ENCODE measurements at places on chromosomes 13 and 19.
A peak's percentile ranks its signal among the peaks of the same experiment; 100 is the strongest.

DNA sequence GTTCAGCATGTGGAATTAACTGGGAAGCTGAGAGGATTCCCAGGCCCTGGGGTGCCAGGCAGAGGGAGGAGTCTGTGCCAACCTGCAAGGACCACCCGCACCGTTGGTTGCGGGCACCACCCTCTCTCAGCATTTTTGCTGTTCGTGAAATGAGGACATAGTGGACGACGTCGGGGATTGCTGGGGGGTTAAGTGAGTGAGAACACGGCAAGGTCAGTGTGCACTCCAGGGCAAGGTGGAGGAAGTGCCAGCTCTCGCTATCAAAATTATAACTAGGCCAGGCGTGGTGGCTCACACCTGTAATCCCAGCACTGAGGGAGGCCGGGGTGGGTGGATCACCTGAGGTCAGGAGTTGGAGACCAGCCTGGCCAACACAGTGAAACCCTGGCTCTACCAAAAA, 2.2 kb downstream of the FXYD3 start:
- no peak for DNase-seq

- no peak for DNase-seq
Observed at GRCh38 chr13:77448689-77449088, 86.8 kb upstream of the SCEL start.

GRCh38 chr13:45623516-45624090, 8.1 kb upstream of the ERICH6B start:
- DNase-seq: no peak

GRCh38 chr13:98020271-98020670, 66.8 kb downstream of the IPO5 start:
- no peak for DNase-seq

DNA sequence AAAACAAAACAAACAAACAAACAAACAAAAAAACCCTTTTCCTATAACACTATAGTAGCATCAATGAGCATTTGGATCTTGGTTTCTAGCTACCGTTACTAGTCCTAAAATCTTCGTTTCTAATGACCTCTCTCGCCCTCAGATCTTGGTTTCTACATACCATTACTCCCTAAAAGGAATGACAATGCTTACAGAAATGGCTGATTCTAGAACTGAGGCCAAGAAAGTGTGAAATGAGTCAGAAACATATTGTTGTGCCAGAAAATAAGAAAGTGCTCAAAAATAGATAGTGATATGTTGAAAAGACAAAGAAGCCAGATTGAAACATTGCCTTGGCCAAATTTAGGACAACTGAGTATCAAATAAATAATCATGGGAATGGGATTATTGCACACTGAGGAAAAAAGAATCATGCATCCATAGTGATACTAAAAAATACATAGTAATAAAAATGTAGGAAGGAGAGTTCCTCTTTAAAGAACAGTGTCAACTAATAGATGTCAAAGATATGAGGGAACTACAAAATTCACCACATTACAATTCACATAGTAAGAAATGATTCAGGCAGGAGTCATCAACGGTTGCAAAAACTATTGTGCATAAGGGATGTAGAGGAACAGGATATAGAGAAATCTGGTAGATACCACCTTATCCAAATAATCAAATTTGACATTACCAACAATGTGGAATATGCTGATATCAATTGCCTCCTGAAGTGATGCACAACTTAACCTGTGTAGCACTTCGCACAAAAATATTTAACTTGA, 386.6 kb downstream of the DIAPH3 start:
- DNase-seq: no peak

DNA sequence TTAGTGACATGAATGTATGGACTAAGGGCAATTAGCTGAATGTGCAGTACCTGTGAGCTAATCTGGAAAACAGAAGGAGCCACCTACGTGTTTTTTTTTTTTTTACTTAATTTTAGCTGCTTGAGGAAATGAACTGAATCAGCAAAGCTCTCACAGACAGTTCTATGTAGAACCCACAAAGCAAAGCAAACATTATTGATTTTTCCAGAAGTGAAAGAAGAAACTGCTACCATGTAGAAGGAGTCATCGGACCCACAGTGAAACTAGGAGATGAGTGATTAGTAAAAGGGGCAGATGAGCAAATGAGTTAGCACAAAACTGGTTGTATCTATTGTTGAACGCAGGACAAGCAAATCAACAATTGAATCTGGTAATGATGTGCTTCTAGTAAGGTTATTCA, 94.1 kb upstream of the SLC7A1 start:
- DNase-seq: no peak

DNA sequence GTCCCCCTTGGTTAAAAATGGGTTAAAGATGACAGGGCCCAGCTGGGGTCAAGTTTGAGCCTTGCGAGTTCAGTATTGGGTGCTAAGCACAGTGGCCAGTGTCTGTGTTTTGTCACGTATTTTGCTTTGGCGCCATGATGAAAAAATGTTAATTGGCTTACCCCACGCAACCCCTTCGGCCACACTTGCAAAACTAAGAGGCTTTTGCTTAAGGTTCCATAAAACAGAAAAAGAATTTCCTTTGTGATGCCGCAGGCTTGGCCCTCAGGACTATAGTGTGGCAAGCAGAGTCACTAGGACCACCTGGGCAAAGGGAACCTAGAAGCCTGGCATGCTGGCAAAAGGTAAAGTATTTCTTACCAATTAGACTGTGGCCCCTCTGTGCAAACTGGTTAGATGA, 20.7 kb downstream of the DPRX start:
- DNase-seq: no peak

DNA sequence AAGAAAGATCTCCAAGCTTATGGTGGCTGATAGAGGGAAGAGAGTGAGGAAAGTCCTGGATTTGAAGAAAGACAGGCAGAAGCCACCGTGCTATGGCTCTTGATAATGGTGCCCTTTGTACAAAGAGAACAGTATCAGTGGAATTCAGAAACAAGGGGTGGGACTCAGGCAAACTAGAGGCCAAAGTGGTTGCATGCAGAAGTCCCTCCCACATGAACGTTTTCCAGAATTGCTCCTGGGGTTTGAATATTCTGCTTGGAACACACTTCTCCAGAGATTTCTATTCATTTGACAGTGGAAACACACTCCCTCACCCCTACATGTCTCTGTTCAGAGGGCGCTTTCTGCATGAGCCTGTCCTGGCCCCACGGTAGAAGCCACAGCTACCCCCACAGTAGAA, 10.1 kb upstream of the MBNL2 start:
- DNase-seq: no peak

DNA sequence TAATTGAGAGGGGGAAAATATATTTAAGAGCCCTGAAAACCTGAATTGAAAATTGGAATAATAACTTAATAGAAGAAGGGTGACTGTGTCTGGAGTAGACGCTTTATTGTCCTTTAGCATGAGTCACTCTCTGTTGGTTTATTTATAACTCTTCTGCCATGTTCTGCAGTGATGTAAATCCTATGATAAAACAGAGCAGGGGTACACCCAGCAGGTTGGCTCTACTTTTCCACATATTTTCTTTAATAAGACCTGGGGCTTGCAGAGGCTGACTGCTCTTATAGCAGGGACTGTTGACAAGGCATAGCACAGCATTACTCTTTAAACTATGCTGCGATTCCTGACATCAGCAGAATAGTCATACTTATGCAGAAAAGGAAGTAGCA, 389.9 kb upstream of the PCDH9 start:
- DNase-seq: no peak

DNA sequence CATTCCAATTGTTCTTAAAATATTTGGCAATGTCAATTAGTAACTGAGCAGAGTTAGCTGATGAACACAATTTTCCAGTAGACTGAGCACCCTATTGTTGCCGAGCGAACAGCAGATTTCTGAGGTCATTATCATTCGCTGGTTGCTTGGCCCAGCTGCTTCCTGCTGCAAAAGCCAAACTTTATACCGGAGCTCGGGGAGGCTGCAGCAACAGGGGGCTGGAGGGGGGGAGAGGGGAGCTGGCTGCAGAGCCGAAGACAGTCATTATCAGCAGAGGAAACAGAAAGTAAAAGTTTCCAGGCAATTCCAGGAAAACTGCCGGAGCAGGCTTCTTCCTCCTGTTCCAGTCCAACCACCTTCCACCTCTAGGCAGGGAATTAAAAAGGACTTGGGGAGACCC, 77.9 kb downstream of the ZNF536 start:
- DNase-seq: peak; percentile 36

DNA sequence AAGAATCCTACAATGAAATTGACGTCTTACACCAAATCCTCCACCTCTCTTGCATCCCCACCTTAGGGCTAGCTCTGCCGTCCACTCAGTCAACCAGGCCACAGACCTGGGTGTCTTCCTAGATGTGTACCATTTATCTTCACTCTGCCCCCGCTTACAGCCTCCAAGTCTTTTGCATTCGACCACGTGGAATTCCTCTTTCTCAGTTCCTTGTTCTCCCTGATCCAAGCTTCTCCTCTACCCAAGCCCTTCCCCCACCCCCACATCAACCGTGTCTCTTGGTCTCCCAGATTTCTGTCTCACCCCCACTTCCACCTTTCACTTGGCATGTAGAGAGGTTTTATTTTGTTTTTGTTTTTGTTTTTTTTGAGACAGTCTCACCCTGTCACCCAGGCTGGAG, 1.2 kb upstream of the DMWD start:
- no peak for DNase-seq

- no peak for DNase-seq
Observed at GRCh38 chr13:41409611-41410010, 47.7 kb upstream of the RGCC start.

DNA sequence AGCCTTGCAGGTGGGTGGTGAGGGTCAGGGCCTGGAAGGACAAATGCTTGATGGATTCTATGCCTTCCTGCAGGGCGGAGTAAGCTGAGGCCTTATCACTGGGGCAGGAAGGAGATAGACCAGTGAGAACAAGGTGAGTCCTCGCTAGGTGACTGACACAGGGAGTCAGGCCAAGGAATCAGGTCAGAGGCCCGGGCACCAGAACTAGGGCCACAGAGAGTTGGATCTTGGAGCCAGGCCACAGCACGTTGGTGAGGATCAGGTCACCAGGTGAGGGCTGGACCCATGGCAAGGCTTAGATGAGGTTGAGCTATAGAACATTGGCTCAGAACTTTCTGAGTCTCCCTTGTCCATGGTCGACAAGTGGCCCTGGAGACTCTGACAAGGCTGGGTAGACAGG, 328.2 kb downstream of the FOXO1 start:
- DNase-seq: no peak

- DNase-seq: no peak
Observed at GRCh38 chr13:72384186-72384823, 343.1 kb downstream of the MZT1 start.

GRCh38 chr13:48979892-48980291, 4.2 kb downstream of the FNDC3A start:
- no peak for DNase-seq
